Esophagus muscularis mucosa (tissue), 4 donors: ENCODE measurements at places on chromosomes 12 and 14. TPM values are rescaled to one million over a fixed set of nuclear protein-coding genes. Genes with fewer than 3 reads are reported as not detected.

DNA sequence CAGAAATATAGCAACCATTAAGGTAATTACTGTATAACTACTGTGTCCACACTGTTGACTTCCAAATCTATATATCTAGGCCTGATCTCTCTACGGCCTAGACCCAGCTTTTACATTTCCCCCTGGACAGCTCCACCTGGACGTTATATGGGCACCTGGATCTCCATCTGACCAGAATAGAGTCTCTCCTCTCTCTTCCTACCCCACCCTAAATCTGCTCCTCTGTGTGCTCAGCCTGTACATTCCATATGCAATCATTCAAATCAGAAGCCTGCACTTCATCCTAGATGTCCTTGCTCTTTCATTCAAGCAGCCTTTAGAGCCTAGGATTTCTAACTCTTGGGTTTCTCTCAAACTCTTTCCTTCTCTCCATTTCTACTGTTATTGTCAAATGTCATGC is 255.0 kb downstream of the PAX9 start:
- H3K4me1 ChIP-seq, result no peaks in the 10 kb centered on the region
- DNase-seq, result no peak
- H3K36me3 ChIP-seq, result no peaks in the 10 kb centered on the region
- H3K27me3 ChIP-seq, result no peaks in the 10 kb centered on the region
- H3K27ac ChIP-seq, result no peak overlapping the region
- no peak overlapping the region for H3K4me3 ChIP-seq

- no peak overlapping the region for H3K4me3 ChIP-seq
- no peaks in the 10 kb centered on the region for H3K27me3 ChIP-seq
- DNase-seq, result no peak
Measured at GRCh38 chr12:111482462-111482861, 76.7 kb downstream of the SH2B3 start.

GRCh38 chr12:52411815-52412214 is 5.7 kb upstream of the KRT82 start:
- H3K4me1 ChIP-seq, result no peaks in the 10 kb centered on the region
- H3K4me3 ChIP-seq, result no peak overlapping the region
- no peaks in the 10 kb centered on the region for H3K36me3 ChIP-seq
- H3K27ac ChIP-seq, result no peak overlapping the region
- no peak for DNase-seq

DNA sequence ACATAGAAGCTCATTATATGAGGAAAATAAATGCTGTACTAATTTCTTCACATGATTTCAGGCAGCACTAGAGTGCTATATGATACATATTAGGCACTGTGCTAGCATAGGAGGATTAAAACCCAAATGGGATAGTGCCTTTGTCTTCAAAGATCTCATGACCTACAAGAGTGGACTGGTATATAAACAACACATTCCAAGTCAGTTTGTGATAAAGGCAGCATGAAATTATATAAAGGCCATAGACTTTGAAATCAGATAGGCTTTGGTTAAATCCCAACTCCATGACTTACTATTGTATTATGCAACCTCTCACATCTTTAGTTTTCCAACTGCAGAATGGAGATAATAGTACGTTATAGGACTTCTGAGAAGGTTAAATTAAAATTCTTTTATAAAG is 179.7 kb downstream of the RAD51B start:
- H3K4me3 ChIP-seq, result no peak overlapping the region
- peaks cover 19% of the 10 kb centered on the region for H3K4me1 ChIP-seq
- no peaks in the 10 kb centered on the region for H3K36me3 ChIP-seq
- DNase-seq, result no peak
- no peak overlapping the region for H3K27ac ChIP-seq

DNA sequence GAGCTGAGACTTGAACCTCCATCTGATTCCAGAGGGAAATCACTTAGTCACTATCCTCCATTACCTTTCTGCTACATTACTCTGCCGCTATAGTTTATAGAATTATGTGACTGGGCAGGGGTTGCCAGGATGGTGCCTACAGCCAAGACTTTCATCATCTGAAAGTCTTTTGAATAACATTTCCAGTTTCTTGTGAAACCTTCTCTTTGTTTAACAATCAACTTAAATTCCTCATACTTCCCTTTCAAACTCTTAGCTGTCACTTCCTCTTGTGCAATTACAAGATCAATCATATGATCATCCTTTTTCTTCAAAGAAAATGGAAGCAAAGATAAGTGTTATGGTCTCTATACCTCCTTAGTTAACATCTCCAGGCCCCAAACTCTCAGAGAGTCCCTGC is 25.4 kb upstream of the PELI2 start:
- no peaks in the 10 kb centered on the region for H3K27me3 ChIP-seq
- no peak overlapping the region for H3K27ac ChIP-seq
- peaks cover 10% of the 10 kb centered on the region for H3K4me1 ChIP-seq
- H3K36me3 ChIP-seq, result no peaks in the 10 kb centered on the region
- H3K4me3 ChIP-seq, result no peak overlapping the region

DNA sequence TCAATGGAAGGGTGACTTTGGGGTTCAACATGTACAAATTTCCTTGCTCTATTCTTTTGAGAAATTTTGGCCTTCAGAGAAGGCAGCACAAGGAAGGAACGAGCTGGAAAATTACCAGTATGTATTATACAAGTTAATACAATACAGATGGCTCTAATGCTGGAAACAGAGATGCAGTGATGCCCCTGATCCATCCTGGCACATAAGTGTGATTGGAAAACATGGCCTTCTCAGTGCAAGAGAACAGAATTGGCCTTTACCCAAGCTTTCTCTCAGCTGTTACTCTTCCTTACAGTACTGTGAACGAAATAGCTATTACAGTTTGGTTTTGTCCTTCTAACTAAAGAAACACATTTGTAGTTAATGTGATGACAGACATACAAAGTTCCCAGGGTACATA is 102.5 kb upstream of the GPHB5 start:
- no peak overlapping the region for H3K4me3 ChIP-seq
- no peak overlapping the region for H3K27ac ChIP-seq

DNA sequence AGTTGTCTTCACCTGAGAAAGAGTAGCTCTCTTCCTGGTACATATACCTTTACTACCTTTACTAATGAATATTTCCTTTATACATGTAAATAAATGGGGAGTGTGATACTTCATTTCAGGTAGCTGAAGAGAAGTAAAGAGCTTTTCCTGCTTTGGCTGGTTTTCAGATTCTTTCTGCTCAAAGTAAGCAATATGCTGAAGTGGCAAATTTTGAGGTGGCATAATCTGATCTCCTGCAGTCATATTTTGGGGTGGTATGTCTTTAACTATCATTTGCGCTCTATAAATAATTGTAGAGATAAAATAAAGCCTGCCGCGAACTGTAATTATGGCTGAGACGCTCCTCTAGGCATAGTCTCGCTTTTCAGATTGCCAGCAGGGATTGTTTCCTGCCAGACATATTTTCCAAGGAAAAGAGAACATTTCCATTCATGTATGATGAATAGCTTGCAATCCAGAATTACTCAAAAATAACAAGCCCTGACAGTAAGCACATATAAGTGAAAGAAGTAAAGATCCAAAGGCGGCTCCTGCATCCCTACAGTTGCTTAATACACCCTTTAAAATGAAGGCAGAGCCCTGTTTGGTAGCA is 200.7 kb downstream of the C12orf50 start:
- H3K4me3 ChIP-seq, result no peak overlapping the region
- no peaks in the 10 kb centered on the region for H3K4me1 ChIP-seq
- no peak for DNase-seq
- no peak overlapping the region for H3K27ac ChIP-seq

- no peak for DNase-seq
- H3K4me1 ChIP-seq, result no peaks in the 10 kb centered on the region
- H3K4me3 ChIP-seq, result no peak overlapping the region
- no peak overlapping the region for H3K27ac ChIP-seq
Measured at GRCh38 chr12:117890137-117890536, 78.7 kb downstream of the KSR2 start.

GRCh38 chr12:89622115-89622514 is 86.5 kb downstream of the ATP2B1 start:
- H3K4me3 ChIP-seq, result no peak overlapping the region
- no peak for DNase-seq
- peaks cover 25% of the 10 kb centered on the region for H3K36me3 ChIP-seq
- no peak overlapping the region for H3K27ac ChIP-seq

RPGRIP1 gene
- total RNA-seq, result not detected

KCNK13 gene
- 0.42 TPM for total RNA-seq

OTOGL gene
- total RNA-seq, result 2.0 TPM
